ENCODE measurements at places on chromosomes 5 and 9.

DNA sequence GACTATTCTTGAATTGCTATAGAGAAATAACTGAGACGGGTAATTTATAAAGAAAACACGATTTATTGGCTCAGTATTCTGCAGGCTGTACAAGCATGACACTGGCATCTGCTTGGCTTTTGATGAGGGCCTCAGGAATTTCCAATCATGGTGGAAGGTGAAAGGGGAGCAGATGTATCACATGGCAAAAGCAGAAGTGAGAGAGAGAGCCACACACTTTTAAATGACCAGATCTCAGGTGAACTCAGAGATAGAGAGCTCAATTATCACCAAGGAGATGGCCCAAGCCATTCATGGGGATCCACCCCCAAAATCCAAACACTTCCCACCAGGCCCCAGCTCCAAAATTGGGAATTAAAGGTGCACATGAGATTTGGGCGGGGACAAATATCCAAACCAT is 15.3 kb downstream of the GABRA1 start:
- DNase-seq, result no peak

- DNase-seq, result no peak
These were observed 66.5 kb downstream of the LHX2 start for GRCh38 chr9:124077915-124078572.

DNA sequence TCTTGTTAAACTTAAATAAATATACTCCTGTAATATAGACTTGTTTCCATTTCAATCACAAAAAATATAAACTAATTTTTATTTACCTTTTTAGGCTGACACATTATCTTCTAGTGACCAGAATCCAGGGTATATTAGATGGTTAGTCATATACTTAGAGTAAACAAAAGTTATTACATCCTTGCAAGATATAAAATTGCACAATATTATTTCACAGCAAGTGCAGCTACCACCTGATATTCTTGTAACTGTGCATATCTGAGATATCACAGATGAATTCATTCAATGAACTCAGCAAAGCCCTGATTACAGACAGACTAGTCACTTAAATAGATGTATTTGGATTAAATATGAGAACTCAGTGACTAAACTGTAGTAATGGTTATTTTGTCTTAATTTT is 25.6 kb upstream of the ARRDC3 start:
- no peak for DNase-seq

GRCh38 chr5:31711363-31711762 is 72.4 kb downstream of the PDZD2 start:
- no peak for DNase-seq

DNA sequence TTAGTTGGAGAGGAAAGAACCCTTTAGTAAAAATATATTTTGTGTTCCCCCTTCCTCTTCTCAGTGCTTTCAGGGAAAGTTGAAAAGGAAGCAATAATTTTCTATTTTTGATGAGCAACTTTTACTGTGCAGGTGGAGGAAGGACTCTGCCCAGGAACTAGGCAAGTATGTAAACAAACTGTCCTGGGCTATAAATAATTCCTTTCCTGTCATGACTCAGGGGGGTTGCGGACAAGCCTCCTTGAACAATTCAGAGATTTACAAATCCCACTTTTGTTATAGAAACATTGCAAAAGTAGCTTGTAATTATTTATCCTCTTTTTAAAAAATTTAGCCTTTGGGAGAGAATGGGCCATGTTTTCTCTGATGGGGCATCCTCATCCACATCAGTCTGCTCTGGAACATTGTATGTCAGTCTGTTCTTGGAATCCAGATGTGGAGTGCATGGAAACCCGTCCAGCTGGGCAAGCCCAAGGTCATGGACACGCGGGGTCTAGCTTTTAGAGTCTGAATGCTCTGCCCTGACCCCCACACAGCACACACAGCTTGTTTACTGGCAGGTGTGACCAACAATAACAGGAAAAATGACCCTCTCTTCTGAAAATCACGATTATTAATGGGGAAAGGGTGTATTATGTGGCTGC is 127.6 kb downstream of the GADD45G start:
- DNase-seq, result no peak

GRCh38 chr9:112608851-112609250 is 109.1 kb downstream of the INIP start:
- no peak for DNase-seq

GRCh38 chr5:113102121-113102531 is 125.5 kb downstream of the DCP2 start:
- DNase-seq, result no peak

- DNase-seq, result no peak
These were observed 5.2 kb downstream of the IL13 start for GRCh38 chr5:132662925-132663770.

- no peak for DNase-seq
These were observed 24.2 kb downstream of the DAP start for GRCh38 chr5:10736808-10737207.

DNA sequence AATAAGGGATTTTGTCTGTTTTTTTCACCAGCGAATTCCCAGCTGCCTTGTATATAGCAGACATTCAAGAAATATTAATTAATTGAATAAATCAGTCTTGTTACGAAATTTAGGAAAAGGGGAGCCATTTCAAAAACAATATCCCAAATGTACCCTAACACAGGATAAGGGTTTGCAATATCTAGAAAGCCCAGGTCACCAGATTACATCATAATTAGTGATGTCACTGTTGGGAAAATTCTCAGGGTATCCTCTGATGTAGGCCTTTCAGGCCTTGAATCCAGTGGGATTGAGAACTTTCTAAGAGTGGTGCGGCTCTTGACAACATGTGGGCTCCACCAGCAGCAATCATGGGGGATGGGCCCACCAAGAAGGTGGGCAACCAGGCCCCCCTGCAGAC is at the start of gene ACTL7A:
Gene ACTL7A, plus strand, starts transcription at position 270 of the 400 bp plus-strand sequence. Its CDS starts 57 bp downstream, at position 327.
- DNase-seq, result no peak

- DNase-seq, result no peak
These were observed 4.3 kb downstream of the CD74 start for GRCh38 chr5:150408231-150408943.

DNA sequence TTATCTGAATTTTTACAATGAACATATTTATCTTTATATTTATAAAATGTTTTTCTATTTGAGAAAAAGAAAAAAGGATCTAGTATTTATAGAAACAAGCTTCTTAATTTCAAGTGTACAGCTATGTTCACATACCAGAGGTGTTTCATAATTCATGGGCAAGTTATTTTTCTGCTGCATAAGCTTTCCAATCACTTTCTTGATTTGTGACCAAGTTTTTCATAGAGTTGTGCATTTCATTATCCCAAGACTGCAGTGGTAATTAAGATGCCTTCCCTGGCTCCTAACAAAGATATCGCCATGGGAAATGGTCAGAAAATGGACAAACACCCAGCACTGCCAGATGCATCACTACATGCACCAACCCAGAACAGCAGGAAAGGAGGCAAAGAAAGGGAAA is 124.6 kb downstream of the GNAQ start:
- DNase-seq, result no peak

GRCh38 chr9:124208571-124208970 is 49.2 kb upstream of the NEK6 start:
- no peak for DNase-seq

- DNase-seq, result no peak
These were observed 27.0 kb downstream of the SKP1 start for GRCh38 chr5:134149571-134150303.

- peak; percentile 5 for DNase-seq
These were observed 3.7 kb downstream of the SIL1 start for GRCh38 chr5:139194486-139194885.

DNA sequence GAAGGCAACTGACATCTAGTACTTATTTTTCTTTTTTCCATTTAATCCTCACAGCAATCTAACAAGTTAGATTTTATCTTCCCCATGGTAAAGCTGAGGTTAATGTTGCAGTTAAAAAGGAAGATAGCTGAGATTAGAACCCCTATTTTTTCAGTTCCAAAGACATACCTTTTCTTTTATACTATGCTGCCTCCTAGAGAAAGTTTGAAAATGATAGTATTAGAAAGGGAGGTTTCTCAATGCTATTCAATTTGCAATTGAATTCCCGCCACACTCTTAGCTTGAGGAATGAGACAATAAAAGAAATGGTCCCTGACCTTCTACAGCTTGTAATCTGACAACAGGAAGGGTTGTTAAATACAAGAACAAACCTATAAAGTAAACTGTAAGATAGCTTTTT is 195.9 kb upstream of the TRIM32 start:
- DNase-seq, result no peak

GRCh38 chr9:133540698-133541025 is 6.2 kb downstream of the ADAMTSL2 start:
- no peak for DNase-seq

GRCh38 chr9:113978725-113979342 is 99.3 kb downstream of the AMBP start:
- no peak for DNase-seq

DNA sequence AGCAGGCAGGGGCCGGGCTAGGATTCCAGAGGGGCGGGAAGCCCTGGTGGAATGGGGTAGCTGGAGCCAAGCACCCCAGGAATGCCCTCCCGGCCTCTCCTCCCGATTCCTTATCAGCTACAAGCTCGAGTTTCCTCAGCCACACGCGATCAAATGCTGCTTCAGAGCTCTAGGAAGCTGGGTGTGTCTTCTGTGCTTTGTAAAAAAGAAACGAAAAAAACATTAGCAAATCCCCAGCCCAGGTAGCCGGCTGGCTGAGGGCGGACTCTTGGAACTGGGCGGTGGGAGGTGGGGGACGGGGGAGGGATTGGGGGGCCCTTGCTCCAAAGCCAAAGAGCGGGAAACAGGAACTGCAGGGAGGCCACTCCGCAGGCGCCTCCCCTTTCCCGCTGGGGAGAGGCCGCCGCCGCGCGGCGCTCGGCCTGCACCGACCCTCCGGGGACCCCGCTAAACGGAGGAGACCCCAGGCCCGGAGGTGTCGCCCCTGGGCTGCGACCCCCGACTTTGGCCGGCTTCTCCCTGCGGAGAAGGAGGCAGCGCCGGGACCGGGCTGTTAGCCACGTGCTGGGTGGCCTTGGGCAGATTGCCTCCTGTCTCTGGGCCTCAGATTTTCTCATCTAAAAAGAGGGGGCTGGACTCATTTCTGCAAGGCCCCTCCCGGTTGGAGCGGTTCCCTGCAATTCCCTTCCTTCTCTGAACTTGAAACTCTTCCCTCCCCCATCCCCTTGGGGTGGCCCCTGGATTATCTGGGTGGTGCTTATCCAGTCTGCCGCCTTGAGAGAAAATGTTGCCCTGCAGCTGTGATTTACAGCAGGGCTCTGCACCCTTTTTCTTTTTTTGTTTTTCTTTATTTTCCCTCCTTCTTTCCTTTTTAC is 40.9 kb upstream of the FABP6 start:
- no peak for DNase-seq

DNA sequence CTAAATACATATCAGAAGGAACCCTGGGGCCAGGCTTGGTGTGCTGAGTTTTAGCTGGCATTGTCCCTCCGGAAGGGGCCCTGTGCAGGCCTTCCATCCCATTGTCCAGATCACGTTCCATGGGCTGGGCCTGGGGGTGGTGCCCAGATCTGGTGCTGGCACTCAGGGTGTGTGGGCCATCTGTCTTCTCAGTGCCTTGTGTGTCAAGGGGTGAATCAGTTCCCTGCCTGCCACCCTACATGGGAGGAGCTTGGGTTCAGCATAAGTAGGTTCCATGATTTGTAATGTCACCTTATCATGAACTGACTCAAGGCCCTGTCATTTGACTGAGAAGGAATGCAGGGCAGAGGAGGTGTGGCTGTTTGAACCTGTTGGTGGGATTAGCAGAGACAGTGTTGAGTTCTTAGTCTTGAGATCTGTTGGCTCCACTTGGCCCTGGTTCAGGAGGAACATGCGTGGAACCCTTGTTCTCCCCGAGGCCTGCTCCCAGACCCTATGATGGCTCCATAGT is 176.8 kb downstream of the MACROH2A1 start:
- no peak for DNase-seq

DNA sequence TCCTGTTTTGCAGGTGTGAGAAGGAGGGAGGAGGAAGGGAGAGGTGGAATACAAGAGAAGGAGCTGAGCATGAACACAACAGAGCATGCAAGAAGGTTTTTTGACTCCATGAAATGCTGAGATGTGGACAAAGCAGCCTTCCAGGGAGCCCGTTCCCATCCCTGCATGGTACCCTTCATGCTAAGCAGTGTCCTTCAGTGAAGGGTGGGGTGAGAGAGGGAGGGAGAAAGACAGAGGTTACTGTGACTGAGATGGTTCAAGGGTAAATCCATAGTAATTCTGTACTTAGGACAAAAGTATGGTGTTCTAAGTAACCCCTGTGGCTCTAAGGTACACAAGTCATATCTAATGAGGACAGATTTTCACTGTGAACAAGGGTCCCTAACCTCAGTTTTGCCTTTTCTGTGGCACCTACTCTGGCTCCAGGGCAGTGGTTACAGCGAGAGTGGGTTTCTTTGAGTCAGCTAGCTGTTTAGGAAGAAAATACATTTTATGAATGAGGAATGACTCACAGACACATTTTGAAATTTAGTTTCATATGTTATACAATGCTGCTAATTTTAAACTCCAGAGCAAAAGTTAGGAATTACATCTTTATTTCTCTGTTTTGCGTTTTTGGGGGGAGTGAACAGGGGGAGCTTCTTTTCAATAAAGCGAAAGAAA is 184.9 kb upstream of the SLC12A2 start:
- no peak for DNase-seq

DNA sequence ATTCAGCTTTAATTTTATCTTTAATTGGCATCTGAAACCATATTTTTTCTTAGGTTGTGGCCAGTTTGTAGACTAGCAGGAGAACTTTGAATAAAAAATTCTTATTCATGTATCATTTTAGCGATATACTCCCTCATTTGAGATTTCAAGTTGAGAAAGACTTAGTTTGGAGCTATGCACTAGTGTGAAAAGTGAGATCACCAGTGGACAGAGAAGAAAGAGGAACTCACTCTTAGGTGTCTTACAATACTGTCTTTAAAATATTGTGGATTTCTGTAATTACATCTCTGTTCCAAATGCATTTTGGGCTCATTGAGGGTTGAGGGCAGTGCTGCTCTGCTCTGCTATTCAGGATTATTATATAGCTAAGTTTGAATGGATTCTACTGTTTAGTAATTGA is 54.7 kb downstream of the NAA35 start:
- no peak for DNase-seq

DNA sequence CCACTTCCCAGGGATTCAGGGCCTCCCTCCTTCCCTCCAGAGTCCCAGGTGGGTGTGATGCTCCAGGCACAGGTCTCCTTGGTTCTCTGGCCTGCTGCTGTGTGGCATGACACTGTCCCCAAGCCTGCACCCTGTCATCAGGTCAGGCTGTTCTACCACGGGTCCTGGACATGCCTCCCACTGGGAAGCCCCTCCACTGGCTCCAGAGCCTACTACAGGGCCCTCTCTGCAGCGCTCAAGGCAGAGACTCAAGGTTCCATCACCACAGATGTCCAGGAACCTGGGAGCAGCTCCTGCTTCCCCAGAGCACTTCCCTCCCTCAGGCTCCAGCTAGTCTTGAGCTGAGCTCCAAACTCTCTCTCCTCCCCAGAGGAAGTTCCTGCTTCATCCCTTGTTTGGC is 237.3 kb downstream of the PBX3 start:
- DNase-seq, result no peak

- DNase-seq, result no peak
These were observed 10.9 kb upstream of the NDFIP1 start for GRCh38 chr5:142097681-142098080.
